Erythroblast (primary cell): ENCODE measurements at places on chromosomes 7 and 10.

DNA sequence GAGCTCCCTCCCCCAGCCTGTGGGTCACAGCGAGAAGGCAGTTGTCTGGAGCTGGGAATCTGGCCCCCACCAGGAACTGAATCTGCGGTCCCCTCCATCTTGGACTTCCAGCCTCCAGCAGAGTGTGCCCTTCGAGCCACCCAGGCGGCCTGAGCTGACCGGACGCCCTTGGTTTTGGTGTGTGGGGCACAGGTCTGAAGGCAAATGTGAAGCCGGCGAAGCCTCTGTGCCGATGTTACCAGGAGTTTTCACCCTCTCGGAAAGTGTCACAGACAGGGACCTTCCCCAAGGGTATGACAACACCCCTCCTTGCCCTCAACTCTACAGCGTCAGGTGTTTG is 109.1 kb downstream of the DNAJB6 start:
- DNase-seq: no peak

DNA sequence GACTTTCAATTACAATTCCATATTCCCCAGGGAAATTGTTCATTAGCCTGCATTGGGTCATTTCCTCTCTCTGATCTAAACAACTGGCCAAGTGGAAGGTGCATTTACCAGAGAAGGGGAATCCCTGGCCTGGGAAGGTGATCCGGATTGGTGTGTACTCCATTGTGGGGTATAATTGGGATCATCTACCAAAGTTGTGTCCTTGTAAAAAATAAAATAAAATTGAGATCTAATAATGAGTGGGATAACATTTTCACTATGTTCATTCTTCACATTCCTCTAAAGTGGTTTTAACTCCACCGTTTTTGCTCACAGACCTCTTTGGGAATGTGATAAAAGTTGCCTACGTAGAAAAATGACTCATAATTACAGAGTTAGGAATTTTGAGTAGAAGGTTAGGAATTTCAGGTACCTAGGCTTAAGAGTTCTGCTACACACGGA is 22.8 kb downstream of the ARL5B start:
- DNase-seq: no peak

DNA sequence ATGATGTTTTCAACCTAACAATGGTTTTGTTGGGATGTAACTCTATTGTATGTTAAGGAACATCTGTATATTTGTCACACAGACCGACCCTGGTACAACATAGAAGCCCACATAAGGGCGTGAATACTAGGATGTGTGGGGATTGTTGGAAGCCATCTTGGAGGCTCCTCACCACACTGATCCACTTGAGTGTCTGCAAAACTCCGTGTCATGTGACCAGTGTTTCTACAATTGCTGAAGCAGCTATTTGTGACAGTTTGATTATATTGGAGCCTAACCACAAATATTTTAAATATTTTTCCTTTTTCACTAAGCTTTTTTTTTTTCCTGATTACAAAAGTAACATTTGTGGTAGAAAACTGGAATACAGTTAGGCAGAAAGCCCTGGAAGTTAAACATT is 27.9 kb downstream of the RALA start:
- DNase-seq: no peak

DNA sequence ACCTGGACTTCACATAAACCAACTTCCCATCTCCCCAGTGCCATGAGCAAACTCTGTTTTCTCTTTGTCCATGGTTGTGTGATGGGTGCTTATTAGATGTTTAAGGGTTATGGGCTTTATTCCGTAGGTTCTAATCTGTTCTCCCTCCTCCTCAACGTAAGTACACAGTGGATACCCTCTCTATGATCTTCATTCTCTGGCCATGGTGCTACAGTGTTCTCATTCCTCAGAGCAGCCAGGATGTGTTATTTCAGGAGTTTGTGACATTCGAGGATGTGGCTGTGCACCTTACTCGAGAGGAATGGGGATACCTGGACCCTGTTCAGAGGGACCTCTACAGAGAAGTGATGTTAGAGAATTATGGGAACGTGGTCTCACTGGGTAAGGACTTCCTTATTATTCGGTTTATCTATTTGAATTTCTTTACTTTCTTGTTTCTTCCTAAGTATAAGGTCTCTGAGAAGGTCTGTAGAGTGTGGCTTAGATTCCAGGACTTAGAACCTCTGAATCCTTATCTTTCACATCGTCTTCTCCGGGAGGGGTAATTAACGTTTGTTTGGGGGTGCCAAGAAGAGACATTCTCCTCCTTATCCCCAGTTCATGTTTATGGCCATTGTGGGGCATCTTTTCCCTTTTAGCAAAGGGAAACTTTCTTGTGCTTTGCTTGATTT is 3.8 kb downstream of the ZNF655 start:
- DNase-seq: no peak

DNA sequence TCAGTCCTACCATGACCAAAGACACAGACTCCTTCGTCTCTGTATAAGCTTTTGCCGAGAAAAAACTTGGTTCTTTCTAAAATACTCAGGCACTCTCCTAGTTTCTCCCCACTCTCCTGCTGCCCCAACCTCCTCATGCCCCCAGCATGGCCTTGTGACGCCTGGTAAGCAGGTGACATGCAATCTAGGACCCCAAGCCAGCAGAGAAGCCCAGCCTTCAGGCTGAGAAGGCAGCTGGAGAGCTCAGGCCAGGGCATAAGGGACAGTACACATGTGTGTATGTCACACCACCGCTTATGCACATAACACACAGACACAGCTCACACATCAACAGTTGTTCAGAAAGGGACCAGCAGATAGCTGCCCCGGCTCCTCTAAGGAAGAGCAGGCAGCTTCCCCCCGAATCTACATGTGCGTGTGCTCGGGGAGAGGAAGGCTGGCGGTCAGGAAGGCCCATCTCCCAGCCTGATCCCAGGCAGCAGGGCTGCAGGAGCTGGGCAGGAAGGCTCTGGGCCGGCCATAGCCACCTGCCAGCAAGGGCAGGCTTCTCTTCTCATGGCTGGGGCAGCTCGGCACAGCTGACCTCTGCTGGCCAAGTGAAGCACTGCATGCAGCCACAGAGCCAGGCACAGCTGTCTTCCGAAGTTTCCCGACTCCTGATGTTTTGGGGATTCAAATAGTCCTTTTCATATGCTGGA is 8.5 kb downstream of the DDX56 start:
- DNase-seq: peak; percentile 74

GRCh38 chr10:77497748-77498147 is 139.9 kb downstream of the KCNMA1 start:
- DNase-seq: no peak
